Activated CD4-positive, alpha-beta memory T cell treated with anti-CD3 and anti-CD28 coated beads for 36 hours (primary cell): ENCODE measurements at places on chromosomes 3 and 15. TPM values are rescaled to one million over a fixed set of nuclear protein-coding genes. Genes with fewer than 3 reads are reported as not detected.

PLAAT1 gene
- total RNA-seq, result 0.39 TPM

COL6A5 gene
- not detected for total RNA-seq

DPPA2 gene
- total RNA-seq, result not detected

TM4SF4 gene
- not detected for total RNA-seq

DNA sequence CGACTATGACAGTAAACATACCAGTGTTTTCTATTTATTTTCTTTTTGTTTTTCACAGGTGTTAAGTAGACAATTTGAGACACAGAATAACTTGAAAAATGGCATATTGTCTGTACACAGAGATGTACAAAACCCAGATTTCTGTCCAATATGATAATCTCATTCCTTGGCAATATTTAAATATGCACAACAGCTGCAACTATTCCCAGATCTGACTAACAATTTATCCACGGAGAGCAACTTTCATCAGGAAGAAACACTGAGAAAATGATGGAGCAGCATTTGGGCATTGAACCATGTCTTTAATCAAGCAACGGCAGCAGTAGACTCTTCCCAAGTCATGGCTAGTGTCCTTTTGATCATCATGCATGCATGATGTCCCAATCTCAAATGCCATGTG, 452.6 kb downstream of the ZPLD1 start:
- no peak for DNase-seq

DNA sequence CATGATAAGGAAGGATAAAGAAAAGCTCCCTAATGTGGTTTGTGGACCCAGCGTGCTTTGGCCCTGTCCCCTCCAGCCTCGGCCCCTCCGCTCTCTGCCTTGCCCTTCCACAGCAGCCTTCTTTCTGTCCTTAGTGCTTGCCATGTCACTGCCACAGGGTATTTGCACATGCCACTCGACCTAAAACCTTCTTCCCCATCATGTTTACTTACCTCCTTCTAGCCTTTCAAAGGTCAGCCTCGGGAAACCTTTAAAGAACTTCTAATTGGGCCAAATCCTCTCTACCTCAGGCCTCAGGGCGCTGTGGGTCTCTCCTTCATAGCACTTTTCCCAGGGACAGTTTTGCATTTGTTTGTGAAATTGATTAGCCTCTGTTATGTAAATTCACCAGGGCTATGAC, 73.0 kb downstream of the SCN11A start:
- DNase-seq, result no peak

DNA sequence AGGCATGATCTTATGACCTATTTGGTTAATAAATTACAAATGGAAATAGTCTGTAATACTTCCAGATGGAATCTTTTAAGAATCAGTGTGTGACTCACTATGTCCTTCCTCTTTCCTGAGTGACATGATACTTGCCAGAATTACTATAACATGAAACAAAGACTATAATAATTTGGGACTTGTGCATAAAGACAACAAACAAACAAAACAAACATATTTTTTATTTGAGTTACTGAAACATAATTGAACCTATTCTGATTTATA, 1268.1 kb downstream of the OTOL1 start:
- DNase-seq, result no peak
